ENCODE measurements at places on chromosomes 7 and 10. TPM values are rescaled to one million over a fixed set of nuclear protein-coding genes. Genes with fewer than 3 reads are reported as not detected.

The TMEM140 gene
- total RNA-seq, result 0.89 TPM

DNA sequence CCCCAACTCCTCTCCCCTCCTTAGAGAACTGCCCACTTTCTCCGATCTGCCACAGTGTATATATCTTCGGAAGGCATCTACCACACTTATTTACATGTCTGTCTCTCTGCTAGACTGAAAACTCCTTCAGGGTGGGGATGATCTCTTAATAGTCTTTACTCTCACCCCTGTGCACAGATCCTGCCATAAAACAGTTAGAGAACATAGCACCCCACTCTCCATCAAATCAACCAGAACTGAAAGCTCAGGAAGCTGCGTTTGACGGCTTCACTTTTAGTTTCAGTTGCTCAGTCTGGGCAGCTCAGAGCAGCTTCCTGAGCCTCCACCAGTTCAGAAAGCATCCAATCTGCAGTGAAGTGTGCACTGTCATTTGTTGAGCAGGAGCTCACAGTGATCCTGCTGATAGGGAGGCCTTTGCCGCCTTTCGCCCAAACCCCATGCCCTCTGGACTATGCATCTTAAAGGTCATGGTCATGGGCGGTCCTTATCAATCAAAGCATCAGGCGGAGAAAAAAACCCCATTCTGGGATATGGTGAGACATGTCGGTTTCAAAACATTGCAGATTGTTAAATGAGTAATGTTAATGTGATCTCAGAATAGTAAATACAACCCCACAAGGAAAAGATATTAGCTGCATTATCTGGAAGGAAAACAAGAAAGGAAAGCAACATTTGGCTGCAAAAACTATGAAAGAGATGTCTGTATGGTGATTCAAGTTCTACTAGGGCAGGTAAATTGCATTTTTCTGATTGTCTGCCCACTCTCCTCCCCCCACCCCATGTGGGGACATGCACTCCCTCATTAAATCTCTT, 167.1 kb upstream of the ADO start:
- H3K4me3 ChIP-seq, result peak overlapping the region; percentile 16
- no peaks in the 10 kb centered on the region for H3K27me3 ChIP-seq
- H3K27ac ChIP-seq, result peak overlapping the region; percentile 59
- H3K4me1 ChIP-seq, result peaks cover 10% of the 10 kb centered on the region
- DNase-seq, result peak; percentile 68

- H3K27me3 ChIP-seq, result no peaks in the 10 kb centered on the region
- no peaks in the 10 kb centered on the region for H3K36me3 ChIP-seq
- peak; percentile 72 for DNase-seq
- H3K4me3 ChIP-seq, result no peak overlapping the region
Measured at GRCh38 chr7:12431886-12432556, 28.4 kb upstream of the VWDE start.

DNA sequence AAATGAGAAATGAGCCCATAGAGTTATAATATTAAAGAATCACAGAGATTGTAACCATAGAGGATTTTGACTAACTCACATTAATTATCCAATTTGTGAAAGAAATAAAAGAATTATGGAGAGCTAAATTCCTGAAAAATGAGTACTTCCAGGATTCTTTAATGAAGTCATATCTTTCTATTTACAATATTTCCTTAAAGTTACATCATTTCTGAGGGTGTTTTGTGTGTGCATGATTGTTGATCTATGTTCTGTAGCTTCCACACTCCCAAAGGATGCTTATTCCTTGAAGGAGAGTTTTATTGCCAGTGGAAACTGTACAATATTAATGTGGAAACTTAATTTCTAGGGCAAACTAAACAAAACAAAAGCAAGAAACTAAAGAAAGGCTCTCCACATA, 299.6 kb downstream of the MDFIC start:
- no peaks in the 10 kb centered on the region for H3K36me3 ChIP-seq
- H3K27me3 ChIP-seq, result no peaks in the 10 kb centered on the region
- H3K4me3 ChIP-seq, result no peak overlapping the region
- H3K4me1 ChIP-seq, result no peaks in the 10 kb centered on the region
- no peak for DNase-seq
- H3K27ac ChIP-seq, result no peak overlapping the region

- no peaks in the 10 kb centered on the region for H3K36me3 ChIP-seq
- no peak overlapping the region for H3K27ac ChIP-seq
- H3K27me3 ChIP-seq, result no peaks in the 10 kb centered on the region
Measured at GRCh38 chr10:25522946-25523608, 348.3 kb downstream of the GPR158 start.

DNA sequence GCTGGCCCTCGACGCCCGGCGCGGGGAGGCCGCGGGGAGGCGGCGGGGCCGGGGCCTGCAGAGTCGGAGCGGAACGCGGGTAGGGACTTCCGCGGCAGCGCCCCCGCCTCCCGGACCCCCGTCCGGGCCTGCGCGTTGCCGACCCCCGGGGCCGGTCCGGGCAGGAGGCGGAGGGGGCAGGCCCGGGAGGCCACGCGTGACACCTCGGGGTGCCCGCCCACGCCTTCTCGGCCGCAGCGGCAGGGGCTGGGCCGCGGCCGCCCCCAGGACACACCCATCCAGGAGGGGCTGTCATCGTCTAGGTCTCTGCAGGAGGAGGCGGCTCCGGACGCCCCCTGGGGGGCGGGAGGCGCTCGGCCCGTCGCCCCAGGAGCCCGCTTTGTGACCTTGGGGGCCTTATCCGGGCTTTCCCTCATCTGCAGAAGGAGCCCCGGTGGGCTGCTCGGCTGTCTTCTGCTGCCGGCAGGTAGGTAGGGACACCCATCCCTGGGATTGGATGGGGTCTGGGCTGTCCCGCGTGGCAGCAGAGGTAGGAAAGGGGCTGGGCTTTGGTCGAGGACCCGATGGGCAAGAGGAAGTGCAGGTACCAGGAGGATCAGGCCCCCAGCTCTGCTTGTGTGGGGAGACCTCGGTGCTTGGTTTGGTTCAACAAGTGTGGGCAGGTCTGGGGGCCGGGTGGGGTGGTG, 569 bp downstream of the ZNF316 start:
- H3K4me3 ChIP-seq, result peak overlapping the region; percentile 87
- H3K27me3 ChIP-seq, result no peaks in the 10 kb centered on the region
- DNase-seq, result peak; percentile 70
- peaks cover 32% of the 10 kb centered on the region for H3K36me3 ChIP-seq
- peaks cover 42% of the 10 kb centered on the region for H3K4me1 ChIP-seq

GRCh38 chr7:47635091-47636080, 53.5 kb upstream of the TNS3 start:
- H3K4me1 ChIP-seq, result peaks cover 53% of the 10 kb centered on the region
- peak; percentile 77 for DNase-seq
- peak overlapping the region; percentile 12 for H3K4me3 ChIP-seq
- no peaks in the 10 kb centered on the region for H3K36me3 ChIP-seq

DNA sequence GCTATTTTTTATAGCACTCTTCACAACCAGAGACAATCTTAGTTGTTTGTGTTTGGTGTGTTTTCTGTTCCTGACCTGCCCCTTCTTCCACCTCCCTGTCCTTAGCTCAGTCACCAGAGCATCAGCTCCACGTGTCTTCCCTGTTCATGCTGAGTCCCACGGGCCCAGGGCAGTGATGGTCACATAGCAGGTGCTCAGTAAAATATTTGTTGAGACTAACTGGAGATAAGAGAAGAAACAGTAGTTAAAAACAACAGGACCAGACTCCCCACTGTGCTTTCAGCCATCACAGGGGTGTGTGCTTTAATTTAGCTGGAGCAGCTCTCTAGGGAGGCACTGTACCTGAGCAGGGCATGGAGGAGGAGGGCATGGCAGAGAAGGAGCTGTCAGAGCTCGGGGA, 307.3 kb upstream of the ZNF32 start:
- H3K27ac ChIP-seq, result no peak overlapping the region
- H3K36me3 ChIP-seq, result no peaks in the 10 kb centered on the region
- no peak for DNase-seq
- H3K27me3 ChIP-seq, result no peaks in the 10 kb centered on the region
- H3K4me1 ChIP-seq, result no peaks in the 10 kb centered on the region
